ENCODE measurements at places on chromosomes 5 and 9. TPM values are rescaled to one million over a fixed set of nuclear protein-coding genes. Genes with fewer than 3 reads are reported as not detected.

DNA sequence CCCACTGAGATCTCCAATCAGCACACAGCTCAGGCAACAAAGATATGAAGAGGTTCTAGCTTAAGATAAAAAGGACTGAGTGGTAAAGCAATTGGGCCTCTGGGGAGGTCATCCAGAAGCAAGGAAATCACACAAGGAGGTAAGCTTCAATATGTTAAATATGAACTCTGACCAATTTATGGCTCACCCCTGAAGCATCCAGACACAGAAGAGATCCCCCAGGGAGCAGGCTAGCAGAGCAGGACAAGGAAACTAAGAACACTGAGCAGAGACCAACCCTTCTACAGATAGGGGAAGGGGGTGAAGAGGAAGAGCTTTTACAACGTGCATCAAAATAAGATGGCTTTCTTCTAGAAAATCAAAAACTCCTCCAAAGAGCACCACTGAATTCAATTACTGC lies 616.2 kb downstream of the DNAH5 start:
- DNase-seq, result no peak

DNA sequence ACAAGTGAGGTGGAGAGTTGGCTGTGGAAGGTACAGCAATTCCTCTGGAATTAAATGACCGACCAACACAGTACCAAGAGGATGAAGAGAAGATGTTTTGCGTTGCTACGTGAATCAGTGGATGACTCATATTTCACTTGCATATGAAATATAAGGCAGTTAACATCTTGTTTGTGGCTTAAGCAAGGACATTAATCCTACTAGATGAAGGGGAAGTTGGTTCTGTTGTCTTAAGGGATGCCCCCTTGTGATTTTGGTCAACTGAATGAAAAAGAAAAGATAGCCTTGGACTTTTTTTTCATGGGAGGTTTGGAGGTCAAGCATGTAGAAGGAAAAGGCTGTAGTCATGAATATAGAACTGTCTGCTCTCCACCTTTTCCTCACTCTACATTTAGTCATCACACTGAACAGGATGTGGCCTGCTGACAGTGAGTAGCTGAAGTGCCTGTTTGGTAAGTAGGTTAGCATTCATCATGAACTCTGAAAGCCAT lies 33.9 kb downstream of the VLDLR start:
- peak; percentile 73 for DNase-seq

- DNase-seq, result no peak
Observed at GRCh38 chr9:127177231-127177630, 54.8 kb upstream of the ANGPTL2 start.

GRCh38 chr9:128845186-128845931 lies 15.8 kb upstream of the SPOUT1 start:
- no peak for DNase-seq

DNA sequence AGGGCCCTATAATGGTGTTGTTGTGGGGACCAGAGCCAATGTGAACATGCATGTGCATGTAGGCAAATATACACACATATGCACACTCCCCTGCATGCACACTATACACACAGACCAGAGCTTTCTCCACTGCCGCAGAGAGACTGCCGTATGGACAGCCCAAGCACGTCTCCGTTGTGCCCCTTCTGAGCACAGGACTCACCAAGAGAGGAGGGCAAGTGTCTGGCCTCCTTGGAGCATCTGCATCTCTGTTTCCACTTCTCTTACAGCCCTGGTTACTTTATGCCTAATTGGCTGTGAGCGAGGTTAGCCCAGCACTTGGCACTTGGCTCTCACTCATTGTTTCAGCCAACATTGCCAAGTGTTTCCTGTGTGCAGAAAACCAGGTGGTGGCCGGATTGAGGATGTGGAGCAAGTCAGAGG lies 30.4 kb downstream of the CSF2 start:
- DNase-seq, result peak; percentile 55

GRCh38 chr5:154411338-154411737 lies 34.5 kb upstream of the SAP30L start:
- no peak for DNase-seq

DNA sequence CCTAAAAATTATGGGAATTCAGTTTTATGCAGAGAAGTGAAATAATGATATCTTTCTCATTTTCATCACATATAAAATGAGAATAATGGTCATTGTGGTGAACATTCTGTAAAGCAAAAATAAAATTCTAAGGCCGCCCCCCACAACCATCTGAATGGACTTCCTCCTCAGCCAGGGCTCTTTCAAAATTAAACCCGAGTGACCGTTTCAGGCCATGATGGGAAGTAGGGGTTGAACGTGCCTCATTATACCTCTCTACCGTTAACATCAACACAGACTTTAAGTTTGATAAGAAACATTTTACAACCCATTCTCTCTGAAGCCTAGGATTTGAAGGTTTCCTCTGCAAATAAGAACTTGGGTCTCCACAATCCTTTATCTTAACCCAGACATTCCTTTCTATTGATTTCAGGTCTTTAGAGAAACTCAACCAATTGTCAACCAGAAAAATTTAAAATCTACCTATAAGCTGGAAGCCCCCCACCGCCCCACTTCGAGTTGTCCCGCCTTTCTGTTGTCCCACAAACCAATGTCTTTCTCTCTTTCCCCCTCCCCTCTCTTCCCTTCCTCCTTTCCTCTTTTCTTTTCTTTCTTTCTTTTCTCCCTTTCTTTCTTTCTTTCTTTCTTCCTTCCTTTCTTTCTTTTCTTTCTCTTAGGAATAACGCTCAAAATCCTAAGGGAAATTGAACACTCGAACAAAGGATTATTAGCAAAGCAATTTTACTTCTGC lies 1.7 kb upstream of the TMCO6 start:
- no peak for DNase-seq

GRCh38 chr9:106643211-106643930 lies 219.6 kb upstream of the ZNF462 start:
- no peak for DNase-seq

DNA sequence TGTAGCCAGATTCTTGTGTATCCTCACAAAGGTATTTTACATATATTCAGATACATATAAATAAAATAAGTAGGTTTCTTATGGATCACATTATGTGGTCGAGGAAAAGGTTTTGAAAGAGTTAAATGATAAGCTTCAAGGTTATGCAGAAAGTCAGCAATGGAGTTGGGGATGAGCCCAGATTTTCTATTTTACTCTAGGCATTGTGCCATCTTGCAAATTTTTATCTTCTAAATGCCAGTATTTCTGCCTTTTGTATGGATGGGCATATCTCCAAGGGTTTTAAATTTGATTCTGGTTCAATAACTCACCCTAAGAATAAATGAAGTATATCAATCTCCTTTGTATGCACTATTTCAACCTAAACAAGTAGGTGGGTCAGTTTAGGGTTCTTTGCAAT lies 410.7 kb downstream of the DMRTA1 start:
- DNase-seq, result no peak

DNA sequence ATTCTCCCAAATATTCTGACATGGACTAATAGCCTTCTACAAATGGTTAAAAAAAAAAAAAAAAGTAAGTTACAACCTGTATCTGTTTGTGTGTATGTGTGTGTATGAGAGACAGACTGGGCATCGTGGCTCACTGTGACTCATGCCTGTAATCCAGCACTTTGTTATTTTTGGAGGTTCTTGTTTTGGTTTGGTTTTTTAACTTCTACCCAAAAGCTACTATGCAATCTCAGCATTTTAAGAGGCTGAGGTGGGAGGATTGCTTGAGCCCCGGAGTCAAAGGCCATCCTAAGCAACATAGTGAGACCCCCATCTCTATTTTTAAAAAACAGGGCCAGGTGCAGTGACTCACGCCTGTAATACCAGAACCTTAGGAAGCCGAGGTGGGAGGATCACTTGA lies 17.6 kb upstream of the HAVCR1 start:
- DNase-seq, result peak; percentile 44

DNA sequence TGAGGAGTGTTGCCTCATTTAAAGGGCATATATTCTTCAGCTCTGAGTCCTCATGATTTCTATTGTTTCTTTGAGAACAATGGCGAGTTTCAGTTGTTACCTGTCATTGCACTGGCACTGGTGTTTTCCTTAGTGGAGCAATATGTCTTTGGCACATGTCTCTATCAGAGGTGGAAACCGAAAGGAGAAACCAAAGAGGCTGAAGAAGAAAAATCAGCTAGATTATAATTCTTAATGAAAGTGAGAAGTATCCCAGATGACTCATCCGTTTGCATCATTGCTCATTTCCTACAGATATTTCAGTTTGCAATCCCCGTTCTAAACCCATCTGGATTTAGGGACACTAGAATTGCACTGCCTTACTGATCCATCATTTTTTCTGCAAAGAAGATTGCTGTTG lies 324.6 kb downstream of the TMEM232 start:
- DNase-seq, result no peak

GRCh38 chr5:141003031-141003430 lies 36.8 kb downstream of the PCDHAC2 start:
- DNase-seq, result no peak

DNA sequence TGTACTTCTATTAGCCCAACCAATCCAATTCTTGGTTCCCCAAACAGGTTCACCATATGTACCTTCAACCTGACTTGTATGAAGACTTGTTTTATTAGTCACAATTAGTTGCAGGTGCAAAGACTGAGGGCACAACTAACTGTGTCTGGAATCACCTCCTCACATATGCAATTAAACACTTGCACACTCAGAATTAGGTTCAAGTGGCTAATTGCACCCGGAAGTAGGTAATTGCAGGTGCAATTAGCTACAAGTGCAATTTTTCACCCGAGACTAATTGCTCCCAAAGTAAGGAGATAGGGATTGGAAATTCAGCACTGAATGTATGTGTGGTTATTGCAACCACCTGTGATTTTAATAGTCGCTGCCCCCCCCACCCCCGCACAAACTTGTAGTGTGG lies 338.9 kb downstream of the ZSWIM6 start:
- no peak for DNase-seq

- DNase-seq, result no peak
Observed at GRCh38 chr9:105392531-105392930, 55.3 kb upstream of the FSD1L start.

DNA sequence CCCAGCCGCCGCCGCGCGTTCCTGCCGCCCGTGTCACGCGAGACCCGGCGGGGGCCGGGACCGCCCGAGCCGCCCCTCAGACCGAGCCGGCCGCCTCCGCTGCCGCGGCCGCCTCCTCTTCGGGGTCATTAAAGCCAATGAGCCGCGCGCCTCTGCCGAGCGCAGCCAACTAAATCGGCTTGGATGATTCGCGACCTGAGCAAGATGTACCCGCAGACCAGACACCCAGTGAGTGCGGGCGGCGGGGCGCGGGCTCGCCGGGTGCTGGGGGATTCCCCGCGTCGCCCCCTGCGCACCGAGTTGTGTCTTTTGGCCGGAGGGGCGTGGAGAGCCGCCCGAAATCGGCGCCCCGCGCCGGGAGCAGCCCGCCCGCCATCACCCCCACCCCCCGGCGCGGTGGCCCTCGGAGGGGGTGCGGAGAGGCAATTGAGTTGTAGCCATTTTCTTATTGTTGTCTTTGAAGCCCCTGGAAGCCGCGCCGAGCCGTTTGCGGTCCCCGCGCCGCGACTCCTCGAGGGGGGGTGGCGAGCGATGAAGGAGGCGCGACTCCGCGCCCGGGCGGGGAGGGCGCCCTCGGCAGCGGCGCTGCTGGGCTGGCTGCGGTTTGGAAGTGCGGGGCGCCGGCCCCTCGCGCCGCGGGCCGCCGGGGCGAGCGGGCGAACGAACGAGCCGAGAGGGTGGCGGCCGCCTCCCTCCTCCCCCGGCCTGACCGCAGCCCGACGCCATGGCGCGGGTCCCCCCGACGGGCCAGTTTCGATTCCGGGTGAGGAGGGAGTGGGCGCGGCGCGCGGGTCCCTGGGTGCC lies 1.0 kb downstream of the TLE4 start:
- peak; percentile 65 for DNase-seq

DNA sequence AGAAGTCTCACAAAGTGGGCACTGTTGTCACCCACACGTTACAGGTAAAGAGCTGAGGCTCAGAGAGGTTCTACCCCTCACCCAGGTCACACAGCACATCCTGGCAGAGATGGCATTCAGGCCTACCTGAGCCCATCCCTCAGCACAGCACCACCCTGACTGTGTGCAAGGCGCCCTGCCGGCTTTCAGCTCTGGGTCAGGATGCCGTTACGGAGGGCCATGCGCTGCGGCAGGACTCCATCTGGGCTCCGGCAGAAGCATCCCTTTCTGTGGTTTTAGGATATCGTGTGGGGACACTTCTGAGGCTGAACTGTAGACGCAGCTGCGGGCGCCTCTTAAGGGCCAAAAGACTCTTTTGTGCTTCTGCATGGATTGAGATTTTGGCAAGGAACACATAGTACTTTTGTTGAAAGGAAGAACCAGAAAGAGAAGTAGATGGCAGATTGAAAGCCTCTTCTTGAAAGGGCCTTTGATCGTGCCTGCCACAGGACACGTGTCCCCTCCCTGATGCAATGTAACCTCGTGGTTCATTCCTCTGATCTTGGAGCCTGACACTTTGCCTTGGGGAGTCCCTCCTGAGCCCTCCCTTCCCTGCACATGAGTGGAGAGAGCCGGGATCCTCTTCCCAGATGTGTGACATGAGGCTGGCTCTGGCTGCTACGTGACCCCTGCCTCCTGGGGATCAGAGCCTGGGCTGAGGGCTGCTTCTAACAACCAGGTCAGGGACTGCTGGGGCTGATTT lies 31.3 kb downstream of the USP20 start:
- DNase-seq, result peak; percentile 72

- DNase-seq, result no peak
Observed at GRCh38 chr5:66438087-66438486, 158.1 kb upstream of the MAST4 start.

The PPIC gene
- total RNA-seq, result not detected

The SPINK6 gene
- total RNA-seq, result not detected

The TEX48 gene
- total RNA-seq, result 0.61 TPM

The PCDHA1 gene
- total RNA-seq, result not detected

The GADD45G gene
- total RNA-seq, result 7.7 TPM

The SPATA31A3 gene
- total RNA-seq, result not detected

The GRM6 gene
- not detected for total RNA-seq

The GBGT1 gene
- 4.1 TPM for total RNA-seq

The SHISAL2B gene
- not detected for total RNA-seq

The ERP44 gene
- total RNA-seq, result 15.7 TPM

The SLC46A2 gene
- total RNA-seq, result not detected

The IL5 gene
- total RNA-seq, result 0.71 TPM

The GARIN3 gene
- total RNA-seq, result not detected

The CCNO gene
- not detected for total RNA-seq

Data from activated CD8-positive, alpha-beta T cell treated with anti-CD3 and anti-CD28 coated beads, Interleukin-2, amount 10 ng/mL, durations not matched to agents 7 days and 5 days (primary cell).